ENCODE measurements at places on chromosomes 7 and 10.

DNA sequence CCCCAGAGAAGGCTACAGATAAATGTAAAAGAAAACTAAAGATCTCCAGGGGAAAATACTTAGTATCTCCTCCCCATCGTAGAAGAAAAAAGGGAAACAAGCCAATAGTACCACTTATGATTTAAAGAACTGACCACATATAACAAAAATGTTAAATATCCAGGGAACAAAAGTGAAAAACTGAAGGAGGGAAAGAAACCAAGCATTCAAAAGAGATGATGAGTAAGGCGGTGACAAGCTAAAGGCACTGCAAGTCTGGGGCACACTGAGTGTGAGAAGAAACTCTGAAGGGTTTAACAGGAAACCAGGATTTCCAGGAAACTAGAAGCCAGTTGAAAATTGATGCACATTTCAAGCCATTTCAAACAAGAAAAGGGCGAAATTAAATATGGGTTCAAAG is 226.3 kb downstream of the AHR start:
- DNase-seq: no peak

- DNase-seq: no peak
Observed at GRCh38 chr10:266974-267425, 131.7 kb downstream of the ZMYND11 start.

DNA sequence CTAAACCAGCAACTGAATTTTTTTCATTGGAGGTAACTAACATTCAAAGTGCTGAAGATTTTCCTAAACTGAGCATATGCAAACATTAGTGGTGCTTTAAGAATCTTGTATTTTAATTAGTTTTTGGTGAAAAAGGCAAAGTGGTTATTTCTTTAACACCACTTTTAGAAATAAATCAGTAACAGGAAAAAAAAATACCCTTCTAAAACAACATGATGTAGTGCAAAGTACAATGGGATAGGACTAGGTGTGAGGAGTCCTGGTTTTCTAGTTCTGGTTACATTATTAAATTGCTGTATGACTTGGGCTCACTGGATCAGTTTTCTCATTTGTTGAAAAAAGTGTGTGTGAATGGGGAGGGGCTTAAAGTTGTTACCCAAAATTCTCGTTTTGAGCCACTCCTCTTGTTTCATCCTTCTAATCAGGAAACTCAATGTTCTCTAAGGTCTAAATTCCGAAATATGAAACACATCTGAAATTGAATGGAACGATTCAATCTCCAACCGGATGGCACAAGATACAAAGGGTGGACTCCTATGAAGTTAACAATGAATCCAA is 1.8 kb downstream of the WASL start:
- DNase-seq: no peak

- DNase-seq: no peak
Observed at GRCh38 chr7:81573932-81574331, 195.9 kb downstream of the HGF start.

DNA sequence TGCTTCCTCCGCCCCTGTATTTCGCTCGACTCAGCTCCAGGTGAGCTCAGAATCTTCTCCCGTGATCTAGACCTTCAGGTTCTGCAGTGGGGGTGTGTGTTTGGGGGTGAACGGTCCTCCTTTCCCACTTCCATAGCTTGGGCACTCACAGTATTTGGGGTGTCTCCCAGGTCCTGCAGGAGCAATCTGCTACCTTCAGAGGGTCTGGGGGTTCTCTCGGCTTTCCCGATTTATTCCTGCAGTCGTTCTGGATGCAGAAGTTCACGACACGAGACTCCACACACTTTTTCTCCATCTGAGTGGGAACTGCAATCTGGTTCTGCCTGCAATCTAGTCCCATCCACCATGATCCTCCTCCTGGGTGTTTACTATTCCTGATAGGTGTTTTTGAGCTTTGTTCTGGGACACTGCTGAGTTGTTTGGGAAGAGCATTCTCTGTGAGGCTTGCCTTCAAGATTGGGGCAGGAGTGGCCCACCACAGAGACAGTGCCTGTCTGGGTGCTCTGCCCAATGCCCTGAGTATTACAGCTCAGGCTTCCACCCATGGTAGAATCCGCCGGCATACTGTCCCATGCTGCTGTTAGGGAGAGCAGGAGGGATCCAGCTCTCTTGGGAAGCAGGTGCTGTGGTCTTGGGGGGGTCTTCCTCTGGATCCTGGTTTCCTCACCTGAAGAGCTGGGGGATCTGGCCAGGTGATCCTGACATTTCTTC is 29.8 kb downstream of the JAKMIP3 start:
- no peak for DNase-seq

- no peak for DNase-seq
Observed at GRCh38 chr10:21694631-21695030, 160.6 kb downstream of the MLLT10 start.

- DNase-seq: no peak
Observed at GRCh38 chr10:107577221-107577620, 412.7 kb upstream of the SORCS1 start.

DNA sequence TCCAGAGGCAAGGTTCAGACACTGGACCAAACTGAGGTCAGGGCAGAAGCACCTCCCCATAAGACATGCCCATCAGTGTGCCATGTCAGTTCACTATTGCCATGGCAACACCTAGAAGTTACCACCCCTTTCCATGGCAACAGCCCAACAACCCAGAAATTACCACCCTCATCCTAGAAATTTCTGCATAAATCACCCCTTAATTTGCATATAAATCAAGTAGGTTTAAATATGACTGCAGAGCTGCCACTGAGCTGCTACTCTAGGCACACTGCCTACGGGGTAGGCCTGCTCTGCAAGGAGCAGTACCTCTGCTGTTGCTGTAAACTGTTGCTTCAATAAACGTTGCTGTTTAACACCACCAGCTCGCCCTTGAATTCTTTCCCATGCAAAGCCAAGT is 12.7 kb downstream of the STEAP2 start:
- no peak for DNase-seq

DNA sequence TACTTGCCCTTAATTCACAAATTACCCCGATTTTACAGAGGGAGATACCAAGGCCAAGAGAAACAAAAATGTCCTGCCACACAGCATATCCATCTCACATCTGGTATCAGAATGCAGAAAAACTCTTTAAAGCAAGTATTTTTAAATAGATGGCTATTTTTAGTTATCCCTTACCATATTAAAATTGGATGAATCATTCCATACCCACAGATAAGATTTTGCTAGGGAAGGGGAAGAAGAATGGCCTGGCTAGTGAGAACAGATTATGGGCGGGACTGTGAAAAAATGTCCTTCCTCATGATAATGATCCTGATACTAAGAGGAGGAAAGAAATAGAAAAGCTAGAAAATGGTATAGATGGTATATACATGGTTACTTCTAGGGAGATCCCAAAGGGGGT is 80.6 kb upstream of the GATAD1 start:
- DNase-seq: no peak

- no peak for DNase-seq
Observed at GRCh38 chr7:112042631-112043030, 163.6 kb downstream of the DOCK4 start.

All from stimulated activated CD4-positive, alpha-beta T cell treated with anti-CD3 and anti-CD28 coated beads, Interleukin-2, amount 100 ng/mL, for 24 hours (primary cell).